Stimulated activated CD8-positive, alpha-beta memory T cell treated with anti-CD3 and anti-CD28 coated beads, Interleukin-4, amount 100 ng/mL, for 1 hour (primary cell): ENCODE measurements at places on chromosomes 7 and 10.
A peak's percentile ranks its signal among the peaks of the same experiment; 100 is the strongest.

DNA sequence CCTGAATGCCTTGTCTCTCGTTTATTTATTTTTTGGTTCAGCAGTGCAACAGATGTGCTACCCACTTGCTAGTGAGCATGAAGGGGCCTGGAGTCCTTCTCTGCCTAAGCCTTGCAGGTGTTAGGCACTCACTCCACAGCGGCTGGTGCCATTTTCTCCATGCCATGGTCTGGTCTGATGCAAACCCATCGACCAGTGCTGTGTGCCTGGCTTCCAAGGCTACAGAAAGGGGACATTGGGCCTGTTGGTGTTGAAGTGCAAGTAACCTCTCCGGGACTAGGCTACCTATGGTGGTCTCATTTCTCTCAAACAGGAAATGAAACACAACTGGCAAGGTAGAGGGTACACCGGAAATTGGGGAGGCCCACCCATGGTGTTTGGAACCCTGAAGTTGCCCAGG lies 198.1 kb downstream of the ADARB2 start:
- no peak for DNase-seq

DNA sequence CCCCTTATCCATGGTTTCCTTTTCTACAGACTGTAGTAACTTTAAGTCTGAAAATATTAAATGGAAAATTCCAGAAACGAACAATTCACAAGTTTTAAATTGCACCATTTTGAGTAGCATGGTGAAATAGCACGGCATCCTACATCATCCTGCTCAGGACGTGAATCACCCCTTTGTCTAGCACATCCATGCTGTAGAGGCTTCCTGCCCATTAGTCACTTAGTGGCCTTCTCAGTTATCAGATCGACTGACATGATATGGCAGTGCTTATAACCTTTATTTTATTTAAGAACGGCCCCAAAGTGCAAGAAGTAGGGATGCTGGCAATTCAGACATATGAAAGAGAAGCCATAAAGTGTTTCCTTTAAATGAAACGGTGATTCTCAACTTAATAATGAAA lies 82.7 kb downstream of the CPXM2 start:
- DNase-seq: no peak

GRCh38 chr10:71569775-71570588 lies 149.6 kb downstream of the C10orf105 start:
- peak; percentile 64 for DNase-seq

DNA sequence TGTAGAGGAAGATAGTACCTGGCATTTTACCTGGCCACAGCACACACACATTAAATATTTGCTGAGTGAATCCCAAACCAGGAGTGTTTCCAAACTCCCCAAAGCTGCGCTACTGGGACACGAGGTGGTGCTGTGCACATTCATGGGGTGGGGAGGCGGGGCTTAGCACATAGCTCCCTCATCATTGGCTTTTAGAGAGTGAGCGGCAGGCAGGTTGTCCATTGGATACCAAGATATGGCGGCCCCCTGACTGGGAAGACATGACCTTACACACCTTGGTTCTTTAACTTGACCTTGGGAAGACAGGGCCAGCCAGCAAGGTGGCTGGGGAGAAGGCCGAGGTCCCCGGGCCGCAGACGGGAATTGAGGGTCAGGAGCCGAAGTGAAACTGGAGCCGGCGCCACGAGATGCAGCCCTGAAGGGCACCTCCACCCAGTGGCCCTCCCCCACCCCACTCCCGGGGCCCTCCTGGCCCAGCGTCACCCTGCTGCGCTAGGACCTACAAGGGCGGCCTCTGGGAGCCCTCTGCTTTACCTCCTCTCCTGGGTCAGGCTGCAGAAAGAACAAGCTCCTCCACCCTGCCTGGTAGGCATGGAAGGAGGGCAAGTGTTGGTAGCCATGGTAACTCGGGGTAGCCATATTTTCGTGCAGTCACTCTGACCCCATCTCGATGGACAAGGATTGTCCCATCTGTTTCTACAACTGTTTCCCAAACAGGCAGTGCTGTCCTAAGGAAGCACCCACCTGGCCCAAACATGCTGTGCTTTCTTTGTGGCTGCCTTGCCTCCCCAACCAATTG lies 24.0 kb downstream of the TMEM176A start:
- no peak for DNase-seq

- DNase-seq: no peak
Observed at GRCh38 chr10:132066186-132066585, 440 bp downstream of the JAKMIP3 start.

DNA sequence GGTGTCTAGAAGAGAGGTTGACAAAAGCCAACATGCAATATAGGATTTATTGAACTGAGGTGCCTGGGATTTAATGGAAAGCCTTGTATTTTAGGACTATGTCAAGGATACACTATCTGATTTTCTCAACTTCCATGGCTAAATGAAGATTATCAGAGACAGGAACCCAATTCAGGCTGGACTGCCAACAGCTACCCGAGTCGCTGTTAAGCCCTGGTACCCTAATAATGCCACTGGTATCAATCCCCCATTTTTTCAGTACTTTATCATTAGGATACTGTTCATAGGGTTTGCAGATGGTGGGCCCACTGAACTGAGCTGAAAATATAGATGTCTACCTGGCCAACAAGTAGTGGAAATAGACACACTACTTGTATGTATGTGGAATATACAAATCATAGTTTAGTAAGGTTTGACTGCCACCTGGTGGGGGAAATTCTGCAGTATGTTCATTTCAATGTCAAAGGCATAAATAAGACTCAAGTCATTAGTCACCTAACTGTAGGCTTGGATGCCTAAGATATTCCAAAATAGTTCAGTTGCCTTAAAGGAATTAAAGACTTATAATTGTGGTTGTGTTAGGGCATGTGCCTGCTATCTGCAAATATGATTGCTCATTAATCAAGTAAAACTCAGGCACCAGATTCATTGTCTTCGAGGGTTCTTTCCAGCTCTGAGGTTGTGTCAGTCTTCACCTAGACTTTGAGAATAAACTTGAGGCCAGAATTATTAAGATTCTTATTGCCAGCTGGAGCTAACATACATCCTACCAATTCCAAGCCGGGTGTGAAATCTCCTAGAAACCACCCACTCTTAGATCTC lies 34.1 kb upstream of the NOBOX start:
- DNase-seq: no peak

GRCh38 chr7:41404375-41405074 lies 298.4 kb downstream of the INHBA start:
- DNase-seq: no peak

DNA sequence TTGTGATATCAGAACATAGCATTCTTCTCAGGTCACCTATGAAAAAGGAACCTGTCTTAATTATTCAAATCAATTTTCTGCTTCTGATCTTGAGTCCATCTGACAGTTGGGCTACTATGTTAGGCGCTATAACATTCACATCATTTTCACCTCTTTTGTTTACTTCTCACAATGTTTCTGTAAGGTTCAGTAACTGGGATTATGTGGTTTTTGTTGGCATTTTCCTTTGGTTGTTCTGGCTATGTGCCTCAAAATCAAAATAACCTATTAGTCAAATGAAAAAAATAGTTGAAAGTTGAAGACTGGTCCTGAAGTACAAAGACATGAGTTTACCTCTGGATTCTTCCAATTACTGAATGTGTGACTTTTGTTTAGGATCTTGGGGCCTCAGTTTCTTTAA lies 221.3 kb upstream of the SMIM30 start:
- DNase-seq: no peak

DNA sequence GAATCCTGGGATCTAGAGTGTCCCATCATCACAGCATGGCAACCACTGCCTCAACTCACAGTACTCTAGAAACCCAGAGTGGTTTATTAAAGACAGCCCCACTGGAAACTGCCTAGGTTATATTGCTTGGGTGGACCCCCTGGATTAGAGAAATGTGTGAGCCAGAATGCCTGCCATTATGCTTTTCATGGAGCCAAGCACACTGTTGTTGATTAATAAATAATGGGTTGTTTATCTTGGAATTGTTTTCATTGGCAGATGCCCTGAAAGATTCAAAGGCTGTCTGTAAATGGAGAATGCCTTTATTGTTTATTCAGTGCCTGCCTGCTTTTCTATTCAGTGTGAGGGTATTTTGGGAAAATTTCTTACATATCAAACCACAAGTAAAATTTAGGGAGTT lies 52.1 kb downstream of the GNAI1 start:
- no peak for DNase-seq

- DNase-seq: no peak
Observed at GRCh38 chr7:13041368-13041988, 354.0 kb downstream of the ARL4A start.

- DNase-seq: no peak
Observed at GRCh38 chr7:2438186-2438585, 34.8 kb downstream of the CHST12 start.

DNA sequence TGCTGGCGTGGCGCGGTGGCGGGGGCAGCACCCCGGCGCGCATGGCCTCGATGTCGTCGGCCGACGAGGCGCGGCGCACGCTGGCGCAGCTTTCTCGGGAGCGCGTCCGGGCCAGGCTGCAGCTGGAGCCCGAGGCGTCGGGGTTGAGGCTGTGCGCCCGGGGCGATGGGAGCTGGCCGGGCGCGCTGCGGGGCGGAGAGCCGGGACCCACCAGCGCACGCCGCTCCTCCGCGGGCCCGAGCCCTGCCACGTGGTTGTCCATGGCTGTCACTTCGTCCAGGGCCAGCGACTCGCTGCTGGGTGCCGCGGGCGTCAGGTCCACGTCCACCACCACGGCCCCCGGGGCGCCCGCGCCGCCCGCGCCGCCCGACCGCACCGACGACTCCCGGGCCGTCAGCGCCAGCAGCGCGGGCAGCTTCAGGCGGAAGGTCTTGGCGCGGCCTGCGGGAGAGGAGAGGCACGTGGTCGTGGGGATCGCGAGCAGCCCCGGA lies 20.0 kb downstream of the KCNH2 start:
- no peak for DNase-seq

DNA sequence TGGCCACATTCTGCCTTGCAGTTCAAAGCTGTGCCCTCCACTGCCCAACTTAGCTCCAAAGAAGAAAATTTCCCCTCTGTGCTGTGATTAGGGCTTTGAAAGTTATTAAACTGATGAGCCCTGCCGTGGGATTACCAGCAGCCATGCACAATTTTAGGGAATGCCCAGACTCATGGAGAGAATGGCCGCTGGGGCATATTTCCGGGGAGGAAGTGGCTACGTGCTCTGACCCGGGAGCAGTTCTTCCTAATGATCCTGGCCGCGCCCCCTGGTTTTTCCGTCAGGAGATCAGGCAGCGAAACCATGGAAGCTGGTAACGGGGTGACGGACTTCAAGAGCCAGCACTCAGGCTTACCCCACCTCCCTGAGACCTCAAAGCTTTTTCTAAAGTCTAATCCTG lies 365.5 kb upstream of the PFKP start:
- no peak for DNase-seq

GRCh38 chr10:119270762-119271366 lies 63.5 kb downstream of the GRK5 start:
- DNase-seq: no peak

GRCh38 chr10:57785546-57785945 lies 482.1 kb downstream of the IPMK start:
- DNase-seq: no peak

DNA sequence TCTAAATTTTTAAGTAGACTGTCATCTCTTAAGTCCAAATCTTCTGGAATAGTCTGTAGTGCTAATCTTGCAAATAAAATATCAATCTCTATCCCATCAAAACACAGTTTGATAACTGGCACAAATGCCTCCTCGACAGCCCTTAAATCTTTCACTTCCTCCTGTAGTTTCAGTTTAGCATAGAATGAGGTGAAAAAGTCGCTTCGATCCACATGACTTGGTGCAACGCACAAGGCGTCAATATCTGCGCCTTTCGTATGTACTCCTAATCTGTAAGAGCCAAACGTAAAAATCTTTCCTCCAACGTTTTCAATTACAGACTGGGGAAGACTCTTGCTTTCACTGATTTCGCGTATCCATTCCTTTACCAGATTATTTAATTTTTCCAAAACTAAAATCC lies 603 bp downstream of the PAPOLB start:
- DNase-seq: no peak

- no peak for DNase-seq
Observed at GRCh38 chr7:100685049-100685605, 8.9 kb downstream of the GIGYF1 start.

DNA sequence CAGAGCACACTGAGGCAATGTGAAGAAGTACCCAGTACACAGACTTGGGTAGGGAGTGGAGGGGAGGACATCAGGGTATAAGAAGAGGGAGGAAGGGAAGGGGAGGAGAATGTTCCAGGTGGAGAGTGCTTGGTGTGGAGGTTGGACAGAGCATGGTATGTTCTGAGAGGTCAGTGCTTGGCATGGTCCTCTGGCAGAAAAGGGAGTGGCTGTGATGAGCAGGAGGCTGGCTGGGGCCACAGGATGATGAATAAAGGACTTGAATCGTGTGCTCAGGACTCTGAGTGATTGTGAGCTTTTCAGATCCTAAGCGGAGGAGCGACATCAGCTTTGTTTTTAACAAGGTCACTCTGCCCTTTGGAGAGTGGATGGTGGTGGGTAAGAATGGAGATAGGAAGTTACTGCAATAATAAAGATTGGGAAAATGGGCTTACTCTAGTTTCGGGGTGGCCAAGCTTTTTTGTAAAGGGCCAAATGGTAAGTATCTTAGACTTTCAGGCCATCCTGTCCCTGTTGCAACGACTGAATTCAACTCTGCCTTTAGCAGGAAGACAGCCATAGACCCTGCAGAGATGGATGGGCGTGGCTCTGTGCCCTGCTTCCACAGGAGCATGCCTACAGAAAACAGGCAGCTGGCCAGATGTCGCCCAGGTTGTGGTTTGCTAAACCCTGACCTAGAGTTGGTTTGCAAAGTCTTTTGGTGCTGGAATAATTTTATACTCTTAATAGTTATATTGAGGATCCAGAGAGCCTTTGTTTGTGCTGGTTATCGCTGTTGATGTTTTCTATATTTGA lies 8.4 kb downstream of the PPP2R2D start:
- DNase-seq: no peak

DNA sequence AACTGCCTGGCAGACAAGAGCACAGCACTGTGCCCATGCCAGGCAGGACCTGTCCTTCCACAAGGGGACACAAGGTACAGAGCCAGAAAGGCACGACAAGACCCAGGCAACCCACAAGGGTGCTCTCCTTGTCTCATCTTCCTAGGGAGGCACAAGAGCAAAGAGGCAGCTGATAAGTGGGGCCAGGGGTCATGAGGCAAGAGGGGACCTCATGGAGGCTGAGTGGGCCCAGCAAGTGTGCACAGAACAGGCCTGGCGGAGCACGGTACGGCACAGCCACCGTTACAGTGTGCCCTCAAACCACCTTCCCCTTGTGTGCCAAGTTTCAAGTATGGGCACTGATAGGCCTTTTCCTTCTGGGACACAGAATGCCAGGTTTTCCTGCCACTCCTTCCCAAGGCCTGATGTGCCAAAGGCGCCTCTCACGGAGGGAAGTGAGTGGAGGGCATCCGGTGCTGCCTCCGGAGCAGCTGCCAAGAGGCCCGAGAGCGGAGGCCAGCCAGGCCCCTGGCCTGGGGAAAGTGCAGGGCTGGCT lies 75.6 kb downstream of the FAM53B start:
- DNase-seq: no peak

DNA sequence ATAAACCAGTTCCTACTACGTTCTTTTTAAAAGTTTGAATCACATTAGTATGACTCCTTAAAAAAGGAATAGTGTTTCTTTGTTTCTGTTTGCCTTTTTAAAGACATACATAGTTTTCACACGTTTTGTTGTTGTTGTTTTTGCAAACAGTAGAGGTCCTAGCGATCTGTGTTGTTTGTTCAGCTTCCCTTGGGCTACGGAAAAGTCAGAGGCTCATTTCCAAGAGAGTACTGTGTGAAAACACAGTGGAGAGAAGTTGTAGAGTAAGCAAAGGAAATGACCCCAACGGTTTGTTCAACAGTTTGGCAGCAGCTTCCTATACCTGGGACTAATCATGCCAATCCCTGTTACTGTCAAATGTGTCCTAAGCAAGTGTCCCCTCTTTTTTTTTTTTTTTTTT lies 87.1 kb upstream of the STEAP1 start:
- no peak for DNase-seq

GRCh38 chr10:34010891-34011290 lies 676.4 kb upstream of the NRP1 start:
- no peak for DNase-seq
